ENCODE measurements at places on chromosomes 4 and X.

- no peak overlapping the region for H3K4me3 ChIP-seq
- no peaks in the 10 kb centered on the region for H3K36me3 ChIP-seq
- H3K27me3 ChIP-seq = no peaks in the 10 kb centered on the region
Measured at GRCh38 chrX:39710776-39711175, 387.0 kb downstream of the BCOR start.

- no peaks in the 10 kb centered on the region for H3K27me3 ChIP-seq
- no peaks in the 10 kb centered on the region for H3K4me1 ChIP-seq
- no peak overlapping the region for H3K4me3 ChIP-seq
Measured at GRCh38 chr4:147779451-147779850, 47.6 kb downstream of the ARHGAP10 start.

DNA sequence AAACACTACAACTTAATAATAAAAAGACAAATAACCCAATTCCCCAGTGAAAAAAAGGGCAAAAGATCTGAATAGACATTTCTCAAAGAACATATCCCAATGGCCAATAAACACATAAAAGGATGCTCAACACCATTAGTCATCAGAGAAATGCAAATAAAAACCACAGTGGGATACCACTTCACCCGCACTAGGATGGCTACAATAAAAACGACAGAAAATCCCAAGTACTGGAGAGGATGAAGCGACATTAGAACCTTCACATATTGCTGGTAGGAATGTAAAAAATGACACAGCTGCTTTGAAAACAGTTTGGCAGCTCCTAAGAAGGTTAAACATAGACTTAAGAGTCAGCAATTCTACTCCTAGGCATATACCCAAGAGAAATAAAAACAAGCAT, 140.6 kb upstream of the ARX start:
- no peaks in the 10 kb centered on the region for H3K27me3 ChIP-seq
- no peak overlapping the region for H3K27ac ChIP-seq
- H3K36me3 ChIP-seq = no peaks in the 10 kb centered on the region
- H3K4me1 ChIP-seq = no peaks in the 10 kb centered on the region
- no peak for DNase-seq

DNA sequence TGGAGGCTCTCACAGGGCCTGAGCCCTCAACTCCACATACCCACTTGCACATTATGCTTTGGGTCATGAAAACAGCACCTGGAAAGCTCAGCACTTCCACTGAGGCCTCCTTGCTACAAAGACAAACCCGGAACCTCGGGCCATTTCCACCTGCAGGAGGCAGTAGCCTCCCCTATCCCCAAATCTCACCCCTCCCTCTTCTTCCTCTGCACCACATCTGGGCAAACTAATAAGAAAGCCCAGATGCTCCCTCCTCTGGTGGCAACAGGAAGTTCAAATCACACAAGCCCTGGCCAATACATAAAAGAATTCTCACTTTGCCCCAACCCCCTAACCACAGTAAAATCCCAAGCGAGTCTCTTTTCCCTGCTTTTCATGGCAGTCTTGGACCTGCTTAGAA, 136.4 kb downstream of the MAPK10 start:
- H3K36me3 ChIP-seq = no peaks in the 10 kb centered on the region
- H3K27me3 ChIP-seq = no peaks in the 10 kb centered on the region
- DNase-seq = no peak
- no peak overlapping the region for H3K27ac ChIP-seq

- no peak for DNase-seq
- H3K4me3 ChIP-seq = no peak overlapping the region
- no peaks in the 10 kb centered on the region for H3K36me3 ChIP-seq
Measured at GRCh38 chrX:154607370-154607769, 11.7 kb downstream of the CTAG1B start.

GRCh38 chr4:150328496-150328895, 250.3 kb downstream of the DCLK2 start:
- no peak overlapping the region for H3K27ac ChIP-seq
- H3K4me1 ChIP-seq = no peaks in the 10 kb centered on the region
- H3K27me3 ChIP-seq = no peaks in the 10 kb centered on the region
- no peak for DNase-seq
- no peak overlapping the region for H3K4me3 ChIP-seq

DNA sequence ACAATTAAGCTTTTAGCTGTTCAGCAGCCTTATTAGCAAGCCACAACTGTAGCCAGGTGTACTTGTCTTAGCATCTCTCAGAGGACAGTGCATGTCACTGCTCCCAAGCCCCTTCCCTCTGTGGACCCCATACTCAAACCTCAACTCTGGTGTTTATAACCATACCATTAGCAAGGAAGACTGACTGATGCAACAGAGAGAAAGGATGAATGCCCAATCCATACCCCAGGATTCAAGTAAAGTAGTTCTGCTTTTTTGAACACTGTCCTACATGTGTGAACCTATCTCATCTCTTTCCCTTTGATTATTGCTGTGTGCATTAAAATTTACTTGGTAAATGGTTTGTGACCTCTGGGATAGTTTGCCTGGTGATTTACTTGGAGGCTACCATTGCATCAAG, 22.8 kb upstream of the CYBB start:
- no peaks in the 10 kb centered on the region for H3K36me3 ChIP-seq
- H3K4me3 ChIP-seq = no peak overlapping the region
- DNase-seq = no peak
- peak overlapping the region; percentile 12 for H3K27ac ChIP-seq
- peaks cover 18% of the 10 kb centered on the region for H3K4me1 ChIP-seq

DNA sequence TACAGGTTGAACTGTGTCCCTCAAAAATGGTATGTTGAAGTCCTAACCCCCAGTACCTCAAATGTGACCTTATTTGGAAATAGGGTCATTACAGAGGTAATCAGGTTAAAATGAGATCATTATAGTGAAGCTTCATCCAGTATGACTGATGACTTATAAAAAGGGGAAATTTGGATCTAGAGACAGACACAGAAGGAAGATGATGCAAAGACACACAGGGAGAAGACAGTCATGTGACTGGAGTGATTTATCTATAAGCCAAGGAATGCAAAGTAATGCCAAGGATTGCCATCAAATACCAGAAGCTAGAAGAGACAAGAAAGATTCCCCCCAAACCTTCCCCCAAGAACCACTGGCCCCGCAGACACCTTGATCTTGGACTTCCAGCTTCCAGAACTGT, 155.2 kb downstream of the RBMX2 start:
- no peaks in the 10 kb centered on the region for H3K36me3 ChIP-seq
- H3K4me3 ChIP-seq = no peak overlapping the region
- DNase-seq = no peak
- no peak overlapping the region for H3K27ac ChIP-seq
- no peaks in the 10 kb centered on the region for H3K4me1 ChIP-seq
